ENCODE measurements at places on chromosomes 2 and 18.
A peak's percentile ranks its signal among the peaks of the same experiment; 100 is the strongest.

GRCh38 chr2:11404376-11405073 lies 60.1 kb upstream of the ROCK2 start:
- no peak for DNase-seq

- no peak for DNase-seq
Observed at GRCh38 chr2:86025229-86025820, 80.4 kb downstream of the POLR1A start.

DNA sequence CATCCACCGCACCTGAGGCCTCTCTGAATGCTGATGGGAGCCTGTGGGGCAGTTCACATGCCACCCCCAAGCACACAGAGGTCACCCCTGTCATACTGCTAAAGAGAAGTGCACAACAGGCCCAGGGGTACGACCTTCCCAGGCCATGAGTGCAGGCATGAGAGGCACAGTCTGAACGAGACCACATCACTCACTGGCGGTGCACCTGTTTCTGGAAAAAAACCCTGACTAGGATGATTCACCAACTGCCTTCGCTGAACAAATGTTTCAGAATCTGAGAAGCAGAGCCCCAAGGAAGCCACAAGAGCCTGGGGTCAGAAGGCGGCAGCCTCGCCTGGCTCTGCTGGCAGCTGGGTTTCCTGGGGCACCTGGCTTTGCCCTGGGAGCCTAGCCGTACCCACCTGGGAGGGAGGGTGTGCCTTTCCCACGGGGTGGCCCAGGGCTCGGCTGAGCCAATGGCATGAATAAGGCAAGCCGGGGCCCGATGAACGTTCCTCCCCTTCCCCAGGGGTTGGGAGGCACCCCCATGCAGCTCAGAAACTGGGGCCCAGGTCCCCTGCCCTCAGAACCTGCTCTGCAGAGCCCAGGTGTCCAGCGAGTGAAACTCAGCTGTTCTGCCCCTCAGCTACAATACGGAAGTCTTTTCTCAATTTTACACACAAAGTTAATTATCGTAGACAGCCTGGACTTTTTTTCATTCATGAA lies 73.8 kb downstream of the HDAC4 start:
- DNase-seq: peak; percentile 73

DNA sequence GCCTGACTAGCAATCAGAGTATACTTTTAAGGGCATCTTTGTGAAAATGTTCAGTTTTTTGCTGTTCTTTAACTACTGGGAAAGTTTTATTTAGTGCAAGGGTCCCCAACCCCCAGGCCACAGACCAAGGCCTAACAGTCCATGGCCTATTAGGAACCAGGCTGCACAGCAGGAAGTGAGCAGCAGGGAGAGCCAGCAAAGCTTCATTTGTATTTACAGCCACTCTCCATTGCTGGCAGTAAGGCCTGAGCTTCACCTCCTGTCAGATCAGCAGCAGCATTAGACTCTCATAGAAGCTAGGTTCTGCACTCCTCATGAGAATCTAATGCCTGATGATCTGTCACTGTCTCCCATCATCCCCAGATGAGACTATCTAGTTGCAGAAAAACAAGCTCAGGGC lies 17.1 kb upstream of the NR4A2 start:
- DNase-seq: no peak

- DNase-seq: no peak
Observed at GRCh38 chr2:235716875-235717496, 223.1 kb downstream of the AGAP1 start.

GRCh38 chr2:86672027-86672545 lies 48.0 kb upstream of the RMND5A start:
- DNase-seq: no peak

- DNase-seq: peak; percentile 53
Observed at GRCh38 chr2:127829845-127830246, 18.9 kb upstream of the WDR33 start.

- DNase-seq: no peak
Observed at GRCh38 chr18:50606609-50607008, 46.7 kb downstream of the MAPK4 start.

DNA sequence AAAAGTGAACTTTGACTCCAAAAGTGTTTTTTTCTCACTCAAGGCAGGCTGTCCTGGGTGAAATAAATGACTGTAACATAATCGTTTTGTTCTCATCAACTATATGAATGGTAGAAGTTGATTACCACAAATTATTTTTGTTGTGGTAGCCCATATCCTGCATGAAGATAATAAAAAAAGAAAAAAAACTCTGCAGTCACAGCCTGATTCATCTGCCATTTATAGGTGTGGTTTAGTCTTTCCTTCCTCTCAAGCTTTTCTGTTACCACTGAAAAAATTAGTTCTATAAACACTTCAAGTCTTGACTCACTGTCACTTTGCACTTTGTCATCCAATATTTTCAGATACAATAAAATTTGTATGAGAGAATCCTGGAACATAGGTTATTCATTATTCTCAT lies 522.0 kb downstream of the PLCL1 start:
- no peak for DNase-seq

GRCh38 chr2:120347396-120348060 lies 1.6 kb downstream of the INHBB start:
- no peak for DNase-seq

DNA sequence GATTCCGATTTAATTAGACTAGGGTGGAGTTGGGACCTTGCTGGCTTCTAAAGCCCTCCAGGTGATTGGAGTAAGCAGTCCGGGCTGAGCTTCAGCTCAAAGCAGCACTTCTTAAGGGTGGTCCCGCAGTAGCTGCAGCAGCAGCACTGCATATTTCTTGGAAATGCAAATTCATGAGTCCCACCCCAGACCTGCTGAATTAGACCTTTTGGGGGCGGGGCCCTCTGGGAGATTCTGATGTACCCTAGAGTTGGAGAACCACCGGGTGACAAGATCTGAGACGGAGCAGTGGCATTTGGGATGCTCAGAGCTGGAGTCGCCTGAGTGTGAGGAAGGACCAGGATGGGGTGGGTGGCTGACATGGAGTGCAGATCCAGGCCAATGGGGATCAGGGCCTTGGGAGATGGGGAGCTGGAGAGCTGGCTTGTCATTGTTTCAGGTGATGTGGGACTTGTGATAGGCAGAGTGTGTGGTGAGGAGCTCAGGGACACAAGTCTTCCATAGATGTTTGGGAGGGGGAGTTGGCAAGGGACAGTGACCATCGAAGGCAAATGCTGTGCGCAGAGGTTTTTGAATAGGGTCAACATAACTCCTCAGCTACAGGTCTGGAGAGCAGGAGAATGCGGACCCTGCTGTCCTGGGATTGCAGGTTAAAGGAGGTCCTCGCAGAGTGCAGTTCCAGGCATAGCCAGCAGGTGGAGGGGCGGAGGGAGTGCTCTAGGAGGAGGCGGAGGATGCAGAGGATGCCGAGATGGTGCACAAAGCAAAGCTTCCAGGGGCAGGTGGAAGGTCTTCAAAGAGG lies 130.9 kb upstream of the RAB12 start:
- peak; percentile 52 for DNase-seq

DNA sequence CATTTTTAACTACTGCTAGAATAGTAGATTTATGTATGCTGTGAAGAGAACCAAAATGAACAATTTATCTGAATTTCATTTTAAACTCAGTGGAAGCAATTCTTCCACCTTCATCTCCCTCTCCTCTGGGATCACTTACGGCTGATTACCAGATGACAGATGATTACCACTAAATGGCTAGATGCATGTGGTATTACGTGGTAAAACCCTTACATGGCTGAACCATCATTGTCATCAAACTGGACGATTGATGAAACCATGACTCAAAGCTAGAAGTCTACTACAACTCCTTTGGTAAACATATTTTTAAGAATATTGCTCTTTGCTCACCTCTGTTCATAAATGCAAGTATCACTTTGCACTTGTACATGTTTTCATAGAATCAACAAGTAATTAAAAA lies 48.5 kb upstream of the DOCK10 start:
- DNase-seq: no peak

GRCh38 chr18:49646873-49647272 lies 85.0 kb downstream of the LIPG start:
- DNase-seq: no peak

DNA sequence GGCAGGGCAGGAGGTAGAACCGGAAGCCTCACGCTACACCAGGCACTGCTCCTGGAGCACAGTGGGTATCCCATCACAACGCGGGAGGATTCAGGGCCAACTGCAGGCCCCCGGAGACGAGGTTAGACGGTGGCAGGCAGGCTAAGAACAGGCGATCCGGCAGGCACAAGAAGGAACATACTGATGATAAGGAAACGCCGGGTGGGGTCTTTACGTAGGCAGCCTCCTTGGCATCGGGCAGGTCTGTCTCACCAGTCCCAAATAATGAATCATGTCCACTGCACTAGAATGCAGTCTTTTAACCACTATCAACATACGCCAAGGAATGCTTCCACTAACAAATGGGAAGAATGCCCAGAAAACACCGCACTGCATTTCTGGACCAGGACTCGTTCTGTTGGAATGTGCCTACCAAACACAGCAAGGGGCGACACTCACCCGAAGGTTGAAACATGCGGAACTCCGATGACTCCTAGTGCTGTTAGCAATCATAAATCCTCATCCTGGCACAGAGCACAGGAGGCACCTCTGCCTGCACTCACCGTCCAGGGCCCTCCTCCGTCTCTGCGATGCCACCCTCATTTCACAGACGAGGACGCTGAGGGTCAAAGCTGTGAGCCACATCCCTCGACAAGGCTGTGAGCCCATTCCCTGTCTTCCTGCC lies 35.2 kb downstream of the ZNF516 start:
- no peak for DNase-seq

DNA sequence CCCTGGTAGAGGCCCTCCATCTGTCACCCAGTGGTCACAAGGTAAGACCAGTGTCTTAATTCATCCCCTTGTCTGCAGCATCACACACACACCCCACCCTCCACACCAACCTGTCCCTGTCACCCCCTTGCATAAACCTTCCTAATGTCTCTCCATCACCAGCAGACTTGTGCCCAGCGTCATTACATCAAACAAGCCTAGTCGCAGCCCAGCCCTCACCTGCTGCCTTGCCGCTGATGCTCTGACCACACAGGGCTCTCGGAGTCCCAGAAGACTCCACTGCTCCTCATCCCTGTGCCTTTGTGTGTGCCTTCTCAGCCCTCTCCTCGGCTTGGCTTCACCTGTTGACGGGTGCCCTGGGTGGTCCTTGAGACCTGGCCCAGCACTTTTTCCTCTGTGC lies 171.2 kb downstream of the GLI2 start:
- DNase-seq: no peak

DNA sequence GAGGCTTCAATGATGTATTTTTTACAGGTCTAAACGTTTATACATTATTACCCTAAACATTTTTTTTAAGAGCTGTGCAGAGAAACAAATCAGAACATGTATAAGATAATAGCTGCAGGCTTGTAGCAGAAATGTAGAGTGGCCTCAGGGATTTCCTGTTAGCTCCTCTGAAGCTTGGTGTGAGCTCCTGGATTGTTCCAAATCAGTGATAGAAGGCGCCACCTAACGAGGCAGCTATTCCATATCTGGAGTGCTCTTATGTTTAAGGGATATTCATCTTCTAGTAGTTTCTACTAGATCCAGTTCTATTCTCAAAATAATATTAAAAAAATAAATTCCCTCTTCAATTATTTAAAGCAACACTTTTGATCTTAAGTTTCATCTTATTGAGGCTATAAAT lies 93.1 kb downstream of the LRP1B start:
- no peak for DNase-seq

DNA sequence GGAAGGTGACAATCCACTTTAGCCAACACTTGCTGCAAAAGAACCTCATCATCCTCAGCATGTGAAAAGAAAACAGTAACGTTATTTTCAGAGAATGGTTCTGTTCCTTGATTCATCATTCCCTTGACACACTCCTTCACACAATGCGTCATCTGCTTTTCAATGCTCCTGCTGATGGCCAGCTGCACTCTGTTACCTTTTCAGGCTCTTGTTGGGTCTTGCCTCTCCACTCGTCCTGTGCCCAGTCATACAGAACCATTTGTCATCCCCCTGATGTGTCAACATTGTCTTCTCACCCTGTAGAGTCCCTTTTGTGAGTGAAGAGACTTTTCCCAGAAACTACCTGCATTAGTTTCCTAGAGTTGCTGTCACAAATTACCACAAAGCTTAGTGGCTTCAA lies 12.2 kb upstream of the DTNA start:
- DNase-seq: no peak

DNA sequence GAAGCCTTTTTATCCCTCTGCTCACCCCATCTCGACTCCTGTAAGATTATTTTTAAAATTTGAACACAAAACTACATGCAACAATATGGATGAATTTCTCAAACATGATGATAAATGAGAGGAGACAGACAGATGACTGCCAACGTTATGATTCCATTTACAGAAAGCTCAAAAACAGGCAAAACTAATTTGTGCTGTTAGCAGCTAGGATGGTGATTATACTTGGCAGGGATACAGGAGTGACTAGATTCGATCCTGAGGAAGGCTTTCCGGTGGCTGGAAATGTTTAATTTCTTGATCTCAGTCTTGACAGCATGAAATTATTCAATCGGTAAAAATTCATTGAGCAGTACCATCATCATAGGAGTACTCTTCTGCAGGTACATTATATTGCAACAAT lies 163.4 kb upstream of the SH3BP4 start:
- DNase-seq: no peak

- DNase-seq: peak; percentile 27
Observed at GRCh38 chr2:437756-438393, 150.0 kb upstream of the ALKAL2 start.

- DNase-seq: no peak
Observed at GRCh38 chr2:66962716-66963115, 434.4 kb upstream of the ETAA1 start.

- no peak for DNase-seq
Observed at GRCh38 chr2:263022-263738, 652 bp downstream of the SH3YL1 start.

DNA sequence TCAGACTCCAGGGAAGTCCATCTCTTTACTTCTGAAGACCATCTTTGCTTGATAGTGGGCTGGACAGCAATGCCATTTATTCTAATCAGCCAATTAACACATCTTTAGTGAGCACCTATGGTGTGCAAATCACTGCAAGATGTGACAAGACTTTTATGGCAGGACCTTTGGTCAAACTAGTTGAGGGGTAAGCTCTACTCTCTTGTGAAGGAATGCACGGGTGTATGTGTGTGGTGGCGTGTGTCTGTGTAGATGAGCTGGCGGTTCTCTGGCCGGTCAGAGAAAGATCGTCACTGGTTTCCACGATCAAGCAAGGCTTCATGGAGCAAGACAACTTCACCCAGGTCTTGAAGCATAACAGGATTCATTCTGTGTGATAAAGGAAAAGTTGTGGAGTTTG lies 281.1 kb upstream of the EPAS1 start:
- no peak for DNase-seq

GRCh38 chr2:182821182-182821581 lies 45.3 kb downstream of the FRZB start:
- no peak for DNase-seq

DNA sequence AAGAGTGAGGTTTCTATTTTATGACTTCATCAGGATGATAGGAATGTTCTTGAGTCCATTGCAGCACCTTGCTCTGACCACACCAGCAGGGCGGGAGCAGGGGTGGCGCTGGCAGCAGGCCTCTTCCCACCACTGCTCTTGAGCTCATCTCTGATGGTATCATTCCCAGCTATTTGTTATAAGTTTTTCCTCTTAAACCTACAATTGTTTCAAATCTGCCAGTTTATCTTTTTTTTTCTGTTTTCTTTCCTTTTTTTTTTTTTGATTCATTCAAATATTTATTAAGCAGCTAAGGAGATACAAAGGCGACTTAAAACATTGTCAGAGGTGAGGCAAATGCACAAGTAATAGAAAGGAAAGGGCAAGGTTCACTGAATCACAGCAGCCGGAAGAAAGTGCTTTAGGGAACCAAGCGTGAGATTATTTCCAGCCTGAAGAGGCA lies 28.7 kb downstream of the NIFK start:
- no peak for DNase-seq

Data from activated naive CD4-positive, alpha-beta T cell treated with anti-CD3 and anti-CD28 coated beads, Interleukin-2, amount 50 U/mL, for 16 hours (primary cell).